Breast epithelium (tissue), 4 donors: ENCODE measurements at places on chromosomes 2 and 18. TPM values are rescaled to one million over a fixed set of nuclear protein-coding genes. Genes with fewer than 3 reads are reported as not detected.

Gene GTF2A1L
- total RNA-seq = 0.29 TPM

Gene ST6GAL2
- 2.8 TPM for total RNA-seq

Gene INHBB
- total RNA-seq = 42.3 TPM

Gene RSAD2
- 2.9 TPM for total RNA-seq
